Stimulated activated CD8-positive, alpha-beta memory T cell treated with anti-CD3 and anti-CD28 coated beads, Interleukin-7, amount 100 ng/mL, for 4 hours (primary cell): ENCODE measurements at places on chromosomes 6 and 20.

DNA sequence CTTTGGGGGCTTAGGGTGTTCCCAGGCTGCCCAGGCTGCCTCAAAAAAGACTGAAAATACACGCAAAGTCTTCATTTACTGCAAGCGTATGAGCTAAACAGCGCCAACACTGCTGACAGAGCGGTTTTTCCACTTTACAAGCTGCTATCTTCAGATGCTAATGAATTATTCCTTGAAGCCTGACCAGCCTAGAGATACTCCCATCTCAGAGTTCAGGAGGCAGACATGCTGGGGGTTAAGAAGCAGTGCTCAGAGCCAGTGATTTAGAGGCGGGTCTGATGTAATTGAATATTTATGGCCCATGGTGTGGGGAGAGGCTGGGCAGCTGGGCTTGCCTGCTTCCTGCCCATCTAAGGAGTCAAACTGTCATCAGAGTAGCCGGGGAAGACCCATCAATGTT lies 241.4 kb downstream of the SLC24A3 start:
- DNase-seq: no peak

DNA sequence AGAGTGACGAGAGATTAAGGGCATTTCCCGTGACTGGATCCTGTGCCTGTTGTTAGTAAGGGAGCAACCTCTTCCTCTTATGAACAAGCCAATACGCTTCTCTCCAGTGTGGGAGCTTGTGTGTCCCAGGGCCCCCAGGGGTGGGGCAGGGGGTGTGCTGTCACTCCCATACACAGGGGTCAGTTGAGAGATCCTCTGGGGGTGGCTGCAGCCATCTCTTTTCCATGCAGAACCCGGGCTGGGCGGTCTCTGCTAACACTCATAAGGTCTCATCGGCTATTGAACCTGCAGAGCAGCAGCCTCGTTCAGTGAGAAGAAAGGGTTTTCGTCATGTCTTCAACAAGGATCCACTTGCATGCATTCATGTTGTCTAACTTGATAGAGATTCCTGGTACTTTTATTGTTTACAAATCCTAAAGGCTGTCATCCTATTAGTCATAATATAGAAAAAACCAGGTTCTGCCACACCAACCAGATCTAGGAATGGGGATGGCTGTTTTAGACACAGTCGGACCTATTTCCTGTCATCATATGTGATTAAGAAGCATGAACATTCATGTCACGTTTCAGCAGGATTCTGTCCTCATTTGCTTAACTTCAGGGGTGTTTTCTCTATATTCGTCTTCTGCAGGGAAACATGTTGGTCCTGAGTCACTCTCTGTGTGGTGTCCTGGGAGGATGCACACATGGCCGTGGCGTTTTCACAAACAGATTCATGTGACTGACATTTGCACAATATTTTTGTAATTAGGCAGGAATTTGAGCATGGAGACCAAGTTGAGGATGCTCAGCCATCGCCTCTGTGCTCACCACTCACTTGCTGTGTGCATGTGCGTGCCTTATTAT lies 13.3 kb upstream of the THBS2 start:
- no peak for DNase-seq

- no peak for DNase-seq
Observed at GRCh38 chr20:10951904-10952303, 278.1 kb upstream of the JAG1 start.

DNA sequence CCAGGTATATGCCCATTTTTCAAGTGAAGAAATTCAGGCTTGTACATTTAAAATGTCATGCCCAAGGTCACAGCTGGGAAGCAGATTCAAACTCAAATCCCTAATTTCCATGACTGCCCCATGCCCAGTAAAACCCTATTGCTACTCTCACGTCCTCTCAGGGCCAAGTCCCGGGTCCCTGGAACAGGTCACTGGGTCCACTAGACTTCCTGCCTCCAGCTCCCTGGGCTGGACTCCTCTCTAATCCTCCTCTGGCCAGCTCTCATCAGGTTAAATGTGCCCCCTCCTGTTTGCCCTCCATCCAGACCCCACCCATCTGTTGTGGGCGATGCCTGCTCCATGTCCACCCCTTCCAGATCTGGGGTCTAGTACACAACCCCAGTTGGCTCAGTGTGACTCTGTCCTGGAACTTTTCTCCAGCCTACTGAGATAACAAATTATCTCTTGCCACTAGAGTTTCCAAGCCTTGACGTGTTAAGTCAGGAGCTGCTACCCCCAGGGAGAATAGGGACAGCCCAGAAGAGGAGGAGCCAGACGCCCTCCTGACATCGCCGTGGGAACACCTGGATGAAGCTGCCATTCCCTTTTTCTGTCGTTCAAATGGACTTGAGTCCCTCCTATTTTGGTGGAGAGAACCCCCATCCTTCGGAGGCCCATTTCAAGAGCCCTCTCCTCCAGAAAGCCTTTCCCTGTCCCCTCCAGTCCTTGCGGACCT lies 3.7 kb upstream of the SPDEF start:
- DNase-seq: no peak

DNA sequence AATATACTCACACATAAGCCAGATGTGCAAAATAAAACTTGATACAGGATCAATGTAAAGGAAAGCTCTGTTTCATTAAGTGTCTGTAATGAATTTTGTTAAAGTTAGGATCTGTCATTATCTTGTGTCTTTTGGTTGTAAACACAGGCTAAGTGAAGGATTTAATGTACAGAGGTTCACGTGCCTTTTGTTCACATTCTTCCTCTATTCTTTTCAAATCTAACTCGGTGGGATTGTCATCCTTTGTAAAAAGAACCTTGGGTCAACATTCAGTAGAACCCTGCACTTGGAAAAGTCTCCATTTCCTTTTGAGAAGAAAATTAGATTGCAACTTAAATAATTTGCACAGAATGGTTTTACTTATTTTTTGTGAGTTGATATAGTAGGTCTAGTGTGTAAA lies 7.7 kb upstream of the LIN28B start:
- DNase-seq: no peak

DNA sequence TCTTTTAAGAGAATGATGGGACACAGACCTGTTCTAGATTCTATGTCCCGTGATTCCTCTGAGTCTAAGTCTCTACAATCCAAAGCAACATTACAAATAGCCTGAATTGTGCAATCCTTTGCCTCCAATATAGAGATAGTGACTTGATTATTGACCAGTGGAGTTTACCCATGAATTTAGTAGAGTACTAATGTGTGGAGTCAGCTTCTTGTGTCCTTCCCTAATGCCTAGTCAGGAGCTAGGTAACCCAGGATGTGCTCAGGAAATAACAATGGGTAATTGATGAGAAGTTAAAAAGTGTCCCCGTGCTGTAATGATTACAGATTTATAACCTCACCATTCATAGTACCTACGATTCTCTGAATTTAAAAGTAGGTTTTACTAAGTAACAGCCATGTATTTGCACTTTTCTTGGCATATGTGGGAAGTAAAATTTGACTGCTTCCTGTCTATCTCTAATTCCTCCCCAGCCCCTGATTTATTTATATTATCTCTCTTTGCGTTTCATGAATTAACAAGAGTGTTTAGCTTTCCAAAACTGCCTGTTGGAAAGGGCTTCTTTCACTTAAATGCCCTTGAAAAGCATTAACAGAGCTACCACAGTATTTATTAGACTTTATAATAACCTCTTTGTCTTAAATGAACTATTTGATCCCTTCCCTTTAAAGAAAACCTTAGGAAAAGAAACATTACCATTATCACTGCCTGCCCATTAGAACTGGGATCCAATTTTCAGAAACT lies 30.5 kb downstream of the NEDD9 start:
- no peak for DNase-seq

GRCh38 chr20:1800777-1801176 lies 94.4 kb upstream of the SIRPA start:
- no peak for DNase-seq

GRCh38 chr6:31614684-31615578 lies at the start of gene AIF1:
TSS of gene AIF1 (plus strand) at chr6:31615234. CDS start at chr6:31615330, 96 bp downstream.
- no peak for DNase-seq

DNA sequence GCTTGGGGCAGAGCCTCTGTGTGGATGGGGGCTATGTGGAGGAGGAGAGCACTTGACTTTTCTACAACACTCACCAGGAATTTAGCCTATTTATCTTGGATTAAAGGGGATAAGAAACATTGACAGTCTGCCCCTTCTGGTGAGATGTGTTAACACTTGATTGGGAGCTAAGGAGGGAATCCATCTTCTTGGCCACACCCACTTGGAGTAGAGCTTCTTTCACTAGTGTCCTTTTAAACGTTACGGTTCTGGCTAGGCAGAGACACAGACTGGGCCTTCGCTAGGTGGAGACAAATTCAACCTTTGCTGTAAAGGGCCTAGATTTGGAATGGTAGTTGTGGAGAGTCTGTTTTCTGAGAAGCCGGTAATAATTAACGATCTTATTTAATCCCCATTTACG lies 15.5 kb upstream of the TPBG start:
- DNase-seq: no peak

DNA sequence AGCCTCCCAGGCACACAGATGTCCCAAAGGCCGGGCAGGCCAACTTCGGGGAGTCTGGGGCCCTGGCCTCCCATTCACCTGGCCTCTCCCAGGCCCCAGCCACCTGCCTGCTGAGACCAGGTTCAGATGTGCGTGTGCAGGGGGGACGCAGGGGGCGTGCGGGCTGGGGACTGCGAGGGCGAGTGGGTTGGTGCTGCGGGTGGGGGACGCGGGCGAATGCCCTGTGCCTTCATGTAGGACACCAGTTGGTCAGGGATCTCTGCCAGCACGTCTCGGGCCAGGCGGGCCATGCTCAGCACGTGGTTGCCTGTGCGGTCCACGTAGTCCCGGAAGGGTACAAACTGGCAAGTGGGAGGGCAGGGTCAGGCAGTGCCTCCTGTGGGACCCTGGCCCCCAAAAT lies 44.5 kb downstream of the RAB44 start:
- no peak for DNase-seq

DNA sequence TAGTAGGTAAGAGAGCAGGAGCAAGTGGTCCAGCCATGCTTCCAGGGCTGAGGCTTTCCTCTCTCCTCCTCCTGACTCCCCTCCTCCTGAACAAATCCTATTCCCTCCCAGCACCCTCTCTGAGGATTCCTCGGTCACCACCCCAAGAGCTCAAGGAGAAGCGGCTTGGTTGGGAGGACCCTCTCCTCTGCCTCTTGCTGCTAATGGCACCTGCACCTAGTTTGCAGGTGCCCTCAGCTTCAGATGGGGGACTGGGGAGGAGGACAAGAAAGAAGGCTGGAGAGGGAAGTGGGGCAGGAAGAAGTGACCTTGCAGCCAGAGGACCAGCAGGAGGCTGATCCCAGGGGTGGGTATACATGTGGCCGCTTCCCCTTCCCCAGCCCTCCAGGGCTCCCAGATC lies 17.5 kb downstream of the NCR2 start:
- no peak for DNase-seq

DNA sequence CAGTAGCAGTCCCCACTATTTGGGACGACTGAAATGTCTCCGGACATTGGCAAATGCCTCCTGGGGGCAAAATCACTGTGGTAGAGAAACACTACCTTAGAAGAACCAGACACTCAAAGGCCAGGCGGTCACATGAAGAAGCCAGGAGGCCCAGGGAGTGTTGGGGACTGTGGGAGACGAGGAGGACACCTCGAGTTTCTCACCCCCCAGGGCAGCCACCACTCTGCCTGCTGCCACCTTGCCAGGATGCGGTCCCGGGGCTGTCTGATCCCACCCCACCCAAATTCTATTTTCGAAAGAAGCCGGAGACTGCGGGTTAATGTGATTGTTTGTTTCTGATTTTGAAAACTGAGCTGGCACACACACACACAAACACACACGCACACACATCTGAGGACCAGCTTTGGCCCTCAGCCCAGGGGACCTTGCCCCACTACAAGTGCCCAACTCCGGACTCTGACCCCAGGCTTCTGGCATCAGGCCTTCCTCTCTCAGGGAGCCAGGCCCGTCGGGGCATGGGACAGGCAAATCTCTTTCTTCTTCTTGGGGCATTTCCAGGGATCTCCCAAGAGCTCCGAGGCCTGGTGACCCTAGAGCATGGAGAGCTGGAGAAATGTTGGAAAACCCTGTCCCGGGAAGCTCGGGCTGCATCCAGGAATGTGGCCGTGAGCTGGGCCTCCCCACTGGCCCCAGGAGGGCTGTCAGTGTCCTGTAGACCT lies 187.5 kb upstream of the PMEPA1 start:
- no peak for DNase-seq

- no peak for DNase-seq
Observed at GRCh38 chr6:100948381-100949133, 67.4 kb upstream of the ASCC3 start.

DNA sequence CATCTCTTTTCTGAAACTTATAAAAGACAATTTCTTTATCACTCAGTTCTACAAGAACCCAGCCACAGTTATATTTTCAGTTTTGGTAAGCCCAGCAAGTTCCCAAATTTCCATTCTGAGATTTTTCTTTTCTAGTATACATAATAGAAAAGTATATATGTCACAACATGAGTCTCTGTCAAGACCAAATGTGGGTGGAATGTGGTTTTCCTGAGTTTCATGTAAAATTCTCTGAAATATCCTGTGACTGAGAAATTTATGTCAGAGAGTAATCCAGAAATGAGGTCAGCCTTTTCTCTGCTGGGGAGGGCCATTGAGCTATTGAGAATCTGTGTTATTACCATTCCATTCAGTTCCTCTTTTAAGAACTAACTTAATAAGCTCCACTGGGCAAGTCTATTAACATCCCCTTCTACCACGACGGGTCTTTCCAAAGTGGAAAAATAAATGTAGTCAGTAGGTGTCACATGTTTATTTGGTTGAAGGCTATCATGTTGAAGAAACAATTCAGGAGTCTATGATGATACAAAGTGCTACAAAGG lies 100.7 kb upstream of the HMGN3 start:
- DNase-seq: no peak

GRCh38 chr6:118652051-118652615 lies 742 bp upstream of the CEP85L start:
- no peak for DNase-seq

DNA sequence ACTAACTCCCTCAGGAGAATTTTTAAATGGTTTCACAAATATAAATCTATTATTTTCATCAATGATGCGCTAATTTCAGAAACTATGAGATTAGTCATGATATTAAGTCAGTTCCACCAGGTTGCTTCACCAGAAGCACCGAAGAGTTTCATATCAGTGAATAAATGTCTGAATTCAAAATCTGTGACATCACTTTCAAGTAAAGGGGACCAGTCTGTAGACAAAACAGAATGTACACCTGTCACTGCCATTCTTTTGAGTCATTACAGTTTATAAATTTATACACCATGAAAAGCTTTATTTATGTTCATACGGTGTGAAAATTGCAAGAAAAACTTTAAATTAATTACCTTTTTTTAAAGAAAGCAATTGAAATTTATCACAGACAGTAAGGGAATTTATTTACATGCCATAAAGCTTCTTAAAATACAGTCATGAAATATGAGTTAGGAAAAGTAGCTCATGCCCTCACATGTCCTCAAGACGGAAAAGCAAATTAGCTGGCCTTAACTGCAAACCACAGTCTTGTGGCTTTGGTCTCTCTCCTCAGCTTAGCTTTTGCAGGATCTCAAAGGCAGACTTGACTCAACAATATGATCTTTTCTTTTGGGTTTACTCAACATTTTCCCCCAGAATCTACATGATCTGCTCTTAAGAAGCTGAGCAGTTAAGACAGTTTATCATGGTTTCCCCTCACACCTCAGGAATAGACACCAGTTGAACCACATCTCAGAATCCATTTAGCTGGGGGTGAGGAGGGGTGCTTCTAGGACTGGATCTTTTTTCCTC lies 177.7 kb upstream of the MCHR2 start:
- no peak for DNase-seq
